Stimulated activated CD8-positive, alpha-beta memory T cell treated with anti-CD3 and anti-CD28 coated beads, Interleukin-7, amount 100 ng/mL, for 1 hour (primary cell): ENCODE measurements at places on chromosomes 13 and 19.

- no peak for DNase-seq
These were observed 38.3 kb downstream of the ZIC2 start for GRCh38 chr13:100019780-100020356.

GRCh38 chr13:32334671-32335070 lies 19.4 kb downstream of the BRCA2 start:
- DNase-seq, result no peak

DNA sequence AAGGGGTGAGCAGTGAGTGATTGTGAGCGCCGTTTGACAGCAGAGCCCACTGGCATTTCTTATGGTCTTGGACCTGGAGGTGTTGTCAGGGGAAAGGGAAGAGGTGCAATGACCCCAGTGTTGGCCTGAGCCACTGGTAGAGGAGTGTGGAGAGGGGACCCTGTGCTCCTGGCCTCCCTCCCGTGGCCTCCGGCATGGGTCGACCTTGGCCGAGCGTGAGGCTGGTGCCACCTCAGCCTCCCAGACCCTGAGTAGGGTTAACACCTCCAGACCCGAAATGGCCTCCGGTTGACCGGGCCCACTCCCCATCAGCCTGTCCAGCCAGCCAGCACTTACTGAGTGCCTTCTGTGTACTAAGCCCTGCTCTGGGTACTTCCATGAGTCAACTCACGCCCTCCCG lies 6.5 kb downstream of the TRAPPC5 start:
- no peak for DNase-seq

DNA sequence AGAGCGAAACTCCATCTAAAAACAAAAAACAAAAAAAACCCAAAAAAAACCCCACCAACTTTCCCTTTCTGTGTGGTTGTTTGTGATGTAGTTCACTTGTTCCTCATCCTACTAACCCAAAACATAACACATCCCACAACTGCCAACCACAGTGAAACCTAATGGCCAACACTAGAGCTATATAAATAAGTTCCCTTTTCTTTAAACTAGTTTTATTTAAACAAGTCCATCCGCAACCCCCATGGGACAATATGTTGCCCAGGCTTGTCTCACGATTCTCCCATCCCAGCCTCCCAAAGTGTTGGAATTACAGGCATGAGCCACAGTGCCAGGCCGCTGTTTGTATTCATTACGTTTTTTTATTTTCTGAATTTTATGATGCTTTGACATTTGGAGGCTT lies 71.2 kb upstream of the ADGRE5 start:
- no peak for DNase-seq

DNA sequence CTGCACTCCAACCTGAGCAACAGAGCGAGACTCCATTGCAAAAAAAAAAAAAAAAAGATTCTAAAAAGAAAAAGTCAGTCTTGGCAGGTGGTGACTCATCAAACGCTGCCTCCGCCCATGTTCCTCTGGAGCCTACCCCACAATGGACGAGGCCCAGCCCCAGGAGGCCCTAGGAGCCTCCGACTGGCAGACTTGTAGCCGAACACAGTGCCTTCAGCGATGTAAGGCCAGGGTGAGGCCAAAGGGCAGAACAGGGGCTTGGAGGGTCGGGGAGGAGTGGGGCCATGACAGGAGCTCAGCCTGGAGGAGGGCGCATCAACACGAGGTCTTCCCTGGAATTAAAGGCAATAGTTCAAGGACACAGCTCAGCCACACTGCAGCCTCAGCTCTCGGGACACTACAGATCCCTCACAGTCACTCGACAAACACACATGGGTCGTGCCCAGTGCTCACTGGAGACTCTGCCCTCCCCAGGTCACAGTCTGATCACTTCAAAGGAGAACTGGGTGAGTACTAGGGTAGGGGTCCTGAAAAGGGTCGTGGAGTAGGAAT lies 5.1 kb downstream of the USE1 start:
- DNase-seq, result no peak

- DNase-seq, result no peak
These were observed 406.8 kb downstream of the KLF5 start for GRCh38 chr13:73465617-73465971.
